Stimulated activated CD8-positive, alpha-beta memory T cell treated with anti-CD3 and anti-CD28 coated beads, Interleukin-15, amount 100 ng/mL, for 1 hour (primary cell): ENCODE measurements at places on chromosomes 11 and 22.

- DNase-seq = no peak
These were observed 39.2 kb downstream of the HEPHL1 start for GRCh38 chr11:94060401-94060800.

- no peak for DNase-seq
These were observed 8.1 kb downstream of the ARHGAP8 start for GRCh38 chr22:44760476-44760875.

DNA sequence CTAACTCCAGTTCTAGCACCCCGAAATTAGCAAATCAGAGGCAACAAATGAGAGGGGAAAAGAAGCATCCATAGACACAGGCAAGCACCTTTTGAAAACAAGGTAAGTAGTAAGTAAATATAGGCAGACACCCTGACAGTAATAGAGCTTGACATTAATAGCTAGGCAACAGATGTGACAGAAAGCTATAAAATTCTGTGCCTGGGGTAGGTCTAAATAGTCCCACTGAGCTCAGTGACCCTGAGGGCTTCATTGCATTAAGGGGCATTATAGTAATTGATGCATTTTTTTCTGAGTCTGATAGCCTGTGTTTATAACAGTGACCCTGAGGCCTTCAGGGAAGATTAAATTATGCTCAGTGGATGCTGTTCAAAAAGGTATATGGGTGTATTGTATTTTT is 197.1 kb downstream of the HIPK3 start:
- no peak for DNase-seq

- DNase-seq = no peak
These were observed 11.4 kb downstream of the PAX6 start for GRCh38 chr11:31799435-31800397.

- DNase-seq = no peak
These were observed 9.7 kb upstream of the PAFAH1B2 start for GRCh38 chr11:117134431-117134830.

- no peak for DNase-seq
These were observed 45.7 kb downstream of the FBLN1 start for GRCh38 chr22:45548247-45548840.

GRCh38 chr22:22702237-22703202 is 58.1 kb downstream of the GGTLC2 start:
- DNase-seq = no peak

- no peak for DNase-seq
These were observed 45.1 kb downstream of the C11orf96 start for GRCh38 chr11:43987384-43988039.

DNA sequence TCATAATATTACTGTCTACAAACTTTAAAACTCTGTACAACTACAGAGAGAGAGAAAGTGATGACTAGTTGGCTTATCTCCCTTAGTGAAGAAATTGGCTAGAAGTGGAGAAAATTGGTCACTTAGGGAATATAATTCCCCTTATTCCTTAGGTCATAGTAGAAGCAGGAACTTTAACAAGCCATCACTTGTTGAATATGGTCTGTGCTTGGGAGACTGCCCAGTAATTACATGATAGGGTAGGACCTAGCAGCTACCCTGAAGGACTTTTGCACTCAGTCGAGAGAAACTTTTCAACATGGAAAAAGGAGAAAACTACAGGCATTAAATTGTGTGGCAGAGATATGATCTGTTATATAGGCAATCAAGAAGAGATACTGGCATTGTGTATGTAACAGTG is 576.5 kb upstream of the CCDC90B start:
- no peak for DNase-seq

DNA sequence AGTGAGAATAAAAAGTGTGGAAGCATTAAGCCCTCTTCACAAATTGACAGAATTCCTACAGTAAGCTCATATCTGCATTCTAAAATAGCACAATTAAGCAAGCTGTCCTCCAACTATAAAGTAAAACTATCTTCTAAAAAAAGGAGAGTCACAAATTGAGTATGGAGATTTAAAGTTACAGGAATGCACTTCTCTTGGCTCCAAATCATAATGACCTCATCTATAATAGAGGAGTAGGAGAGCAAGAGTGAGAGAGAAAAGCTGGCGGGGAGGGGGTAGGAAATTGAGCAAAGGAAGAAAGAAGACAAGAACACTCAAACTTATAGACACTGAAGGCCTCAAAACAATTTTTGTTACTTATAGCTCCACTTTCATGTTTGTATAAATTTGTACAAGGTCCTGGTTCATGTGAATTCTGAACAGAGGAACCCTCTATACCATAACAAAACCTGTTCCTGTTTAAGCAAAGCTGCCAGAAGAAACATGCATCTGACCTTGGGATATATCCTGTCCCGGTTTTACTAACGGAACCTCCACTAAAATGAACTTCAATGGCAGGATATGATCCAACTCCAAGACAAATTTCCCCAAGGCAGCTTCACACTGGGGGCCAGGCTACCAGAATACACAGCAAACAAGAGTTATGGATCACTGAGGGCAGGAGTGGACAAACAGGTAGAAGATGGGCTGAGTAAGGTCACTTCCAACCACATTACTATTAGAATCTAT is 37.2 kb downstream of the SLC35F2 start:
- DNase-seq = no peak

- no peak for DNase-seq
These were observed 65.2 kb upstream of the MTMR2 start for GRCh38 chr11:95989076-95989605.

- DNase-seq = no peak
These were observed 1.4 kb upstream of the OR4D11 start for GRCh38 chr11:59501931-59502330.

GRCh38 chr22:20091690-20092476 is 11.8 kb downstream of the DGCR8 start:
- DNase-seq = no peak

DNA sequence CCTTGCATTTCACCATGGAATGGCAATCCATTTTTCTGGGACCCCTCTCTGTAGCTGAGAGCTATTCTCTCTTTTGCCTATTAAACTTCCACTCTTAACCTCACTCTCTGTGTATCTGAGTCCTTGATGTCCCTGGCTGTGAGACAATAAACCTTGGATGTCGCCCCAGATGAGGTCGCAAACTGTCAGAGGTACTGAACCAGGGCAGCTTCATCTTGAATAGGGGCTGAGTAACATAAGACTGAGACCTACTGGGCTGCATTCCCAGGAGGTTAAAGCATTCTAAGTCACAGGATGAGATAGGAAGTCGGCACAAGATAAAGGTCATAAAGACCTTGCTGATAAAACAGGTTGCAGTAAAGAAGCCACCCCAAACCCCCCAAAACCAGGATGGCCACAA is 68.0 kb downstream of the RSF1 start:
- DNase-seq = no peak

- DNase-seq = no peak
These were observed 5.5 kb upstream of the PIM3 start for GRCh38 chr22:49954991-49955580.

GRCh38 chr11:109096266-109096665 is 325.7 kb upstream of the C11orf87 start:
- no peak for DNase-seq

DNA sequence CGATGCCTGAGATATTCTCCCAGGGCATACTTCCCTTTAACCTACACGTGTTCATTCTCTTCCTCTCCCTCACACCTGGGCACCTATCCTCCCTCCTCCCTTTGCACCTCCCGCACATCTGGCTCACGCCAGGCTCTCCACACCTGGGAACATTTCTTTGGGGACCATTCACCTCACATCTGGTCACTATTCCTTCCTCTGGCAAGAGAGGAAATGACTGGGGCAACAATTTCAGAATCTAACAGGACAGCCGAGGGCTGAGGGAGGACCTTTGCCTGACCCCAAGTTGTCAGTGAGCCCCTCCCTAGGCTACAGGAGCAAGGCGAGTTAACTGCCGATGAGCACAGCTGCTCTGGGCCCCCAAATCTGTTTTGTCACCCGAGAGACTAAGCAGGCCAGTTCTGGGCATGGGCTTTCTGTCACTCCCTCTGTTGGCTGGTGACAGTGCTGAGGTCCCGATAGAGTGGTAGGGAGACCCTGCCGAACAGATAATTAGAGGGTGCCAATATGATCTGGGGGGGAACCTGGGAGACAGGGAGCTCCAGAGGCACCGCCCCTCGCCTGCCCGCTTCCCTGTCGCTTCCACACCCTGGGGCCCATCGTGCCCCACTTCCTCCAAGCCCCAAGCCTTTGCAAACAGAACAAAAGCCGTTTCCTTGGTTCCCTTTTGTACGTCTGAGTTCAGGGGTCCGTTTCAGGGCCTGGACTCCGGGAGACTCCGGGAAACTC is 45.6 kb downstream of the EIF3F start:
- DNase-seq = no peak

DNA sequence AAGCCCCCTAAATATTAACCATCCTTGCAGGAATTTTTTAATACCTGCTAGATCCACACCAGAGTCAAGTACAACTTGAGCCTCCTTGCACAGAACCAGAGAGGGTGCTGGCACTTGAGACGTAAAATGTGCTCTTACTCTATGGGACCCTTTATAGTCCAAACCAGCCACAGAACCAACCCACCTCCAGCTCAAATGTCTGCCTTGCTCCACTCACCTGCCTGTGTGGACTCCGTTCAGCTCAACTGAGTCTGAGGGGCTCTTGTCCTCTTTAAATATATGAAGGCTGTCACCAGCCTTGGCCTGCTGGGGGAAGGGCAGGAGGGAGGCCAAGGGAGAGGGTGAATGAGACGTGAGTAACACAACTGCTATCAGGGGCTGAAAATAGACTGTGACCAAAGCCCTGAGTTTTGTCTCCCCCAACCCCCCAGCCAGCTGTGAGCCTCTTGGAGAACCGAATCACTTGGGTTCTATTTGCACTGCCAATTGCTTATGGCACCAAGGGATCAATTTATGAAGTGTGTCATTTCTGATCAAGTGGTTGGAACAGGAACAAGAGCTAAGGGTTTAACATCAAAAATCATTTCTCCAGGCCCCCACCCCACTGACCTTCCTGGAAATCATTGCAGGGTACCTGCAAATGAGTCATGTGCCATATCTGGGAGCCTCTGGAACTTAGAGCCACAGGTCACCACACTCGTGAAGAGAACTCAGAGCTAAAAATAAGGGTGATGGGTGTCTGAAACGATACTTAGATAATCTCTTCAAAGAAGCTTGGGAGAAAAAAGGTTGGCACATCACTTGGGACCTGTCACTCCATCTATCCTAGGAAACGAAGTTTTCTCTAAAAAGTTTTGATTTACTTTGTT is at the start of gene CSRP3:
TSS of gene CSRP3 (minus strand) at position 247 of the 869 bp plus-strand sequence. CDS start 9,535 bp downstream, outside the sequence.
- DNase-seq = no peak

DNA sequence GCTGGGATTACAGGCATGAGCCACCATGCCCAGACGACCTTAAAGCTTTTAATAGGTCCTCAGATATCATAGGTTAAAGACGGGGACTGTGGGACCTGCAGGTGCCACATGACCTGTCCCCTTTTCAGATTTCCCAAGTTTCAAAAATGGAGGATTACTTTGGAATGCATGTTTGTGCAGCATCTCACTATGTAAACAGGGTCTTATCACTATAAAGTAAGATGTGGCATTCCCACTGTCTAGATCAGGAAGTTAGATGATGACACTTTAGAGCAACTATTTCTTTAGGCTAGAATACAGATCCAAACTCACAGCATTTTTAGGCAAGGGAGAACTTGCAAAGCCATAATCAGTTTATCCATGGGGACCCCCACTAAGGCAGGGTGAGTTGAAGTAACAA is 92.8 kb downstream of the USP35 start:
- no peak for DNase-seq

GRCh38 chr11:88552379-88553062 is 215.0 kb upstream of the CTSC start:
- DNase-seq = no peak
